ENCODE measurements at places on chromosomes 2 and 18. TPM values are rescaled to one million over a fixed set of nuclear protein-coding genes. Genes with fewer than 3 reads are reported as not detected.

- peak; percentile 28 for DNase-seq
Measured at GRCh38 chr2:152694161-152694661, 23.1 kb downstream of the PRPF40A start.

DNA sequence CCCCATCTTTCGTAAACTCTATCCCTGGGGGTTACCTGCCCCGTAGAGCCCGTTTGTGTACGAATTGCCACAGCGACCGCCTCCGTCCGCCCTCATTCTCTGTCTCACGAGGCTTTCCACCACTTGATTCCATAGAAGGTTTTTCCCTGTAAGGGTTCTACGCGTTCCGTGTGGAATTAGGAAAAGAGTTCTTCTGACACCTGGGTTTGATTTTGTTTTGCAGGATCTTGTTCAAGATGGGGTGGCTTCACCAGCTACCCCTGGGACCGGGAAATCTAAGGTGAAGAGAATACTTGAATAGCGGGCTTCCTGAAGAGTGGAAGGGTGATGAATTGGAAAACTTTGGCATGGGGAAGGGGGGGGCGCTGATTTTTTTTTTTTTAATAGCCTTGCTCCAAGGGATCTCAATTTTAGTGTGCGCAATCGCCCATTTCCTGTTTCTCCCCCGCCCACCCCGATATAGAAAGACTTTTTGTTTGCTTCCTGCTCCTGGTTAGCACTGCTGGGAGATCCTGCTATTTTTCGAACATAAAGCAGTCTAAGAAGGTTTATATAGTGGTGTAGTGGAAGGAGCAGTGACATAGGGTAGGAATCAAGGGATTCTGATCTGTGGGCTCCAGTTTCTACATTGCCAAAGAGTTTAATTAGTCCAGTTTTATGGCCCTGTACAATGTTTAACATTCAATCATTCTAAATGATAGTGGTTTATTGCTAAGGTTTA, 564 bp downstream of the GCC2 start:
- DNase-seq: peak; percentile 28

DNA sequence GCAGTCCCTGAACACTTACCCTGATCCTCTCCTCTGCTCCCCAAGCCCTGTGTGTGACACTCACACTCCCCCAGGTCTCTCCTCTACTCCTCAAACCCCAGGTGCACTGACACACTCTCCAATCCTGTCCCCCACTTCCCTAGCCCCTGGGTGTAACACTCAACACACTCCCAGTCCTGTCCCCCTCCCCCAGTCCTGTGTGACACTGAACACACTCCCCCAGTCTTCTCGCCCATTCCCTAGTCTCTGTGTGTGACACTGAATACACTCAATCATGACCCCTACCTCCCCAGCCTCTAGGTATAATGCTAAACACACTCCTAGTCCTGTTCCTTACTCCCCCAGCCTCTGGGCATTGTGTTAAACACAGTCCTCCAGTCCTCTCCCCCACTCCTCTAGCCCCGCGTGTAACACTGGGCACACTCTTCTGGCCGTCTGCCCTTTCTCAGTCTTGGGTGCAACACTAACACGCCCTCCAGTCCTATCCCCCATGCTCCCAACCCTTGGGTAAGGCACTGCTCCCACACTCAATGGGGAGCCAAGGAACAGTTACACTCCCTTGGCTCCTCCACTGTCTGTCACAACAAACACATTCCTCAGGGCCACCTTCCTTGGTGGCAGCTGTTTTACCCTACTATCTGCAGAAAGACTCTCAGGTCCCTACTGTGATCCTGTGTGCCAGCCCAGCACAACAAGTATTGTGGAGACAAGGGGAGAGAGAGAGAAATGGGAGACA, 82.5 kb upstream of the PKDCC start:
- no peak for DNase-seq

GRCh38 chr2:170019060-170019805, 158.7 kb upstream of the MYO3B start:
- no peak for DNase-seq

GRCh38 chr2:125167152-125167551, 1142.1 kb downstream of the CNTNAP5 start:
- DNase-seq: no peak

DNA sequence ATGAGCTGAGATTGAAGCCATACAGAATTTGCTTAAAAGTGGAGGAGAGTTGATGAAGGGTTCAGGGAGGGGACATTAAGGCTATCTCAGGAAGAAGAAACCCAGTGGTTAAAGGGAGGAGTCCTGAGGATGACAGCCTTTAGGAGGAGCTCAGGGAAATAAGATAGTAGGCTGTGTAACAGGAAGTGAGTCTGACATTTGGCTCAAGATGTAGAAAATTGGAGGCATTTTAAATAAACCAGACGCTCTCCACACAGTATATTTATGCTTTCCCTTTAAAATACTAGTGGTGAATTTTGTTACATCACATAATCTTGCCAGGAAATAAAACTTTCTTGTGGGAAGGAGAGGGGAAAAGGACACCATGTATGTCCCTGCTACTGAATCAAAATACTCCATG, 11.6 kb downstream of the KCNH7 start:
- no peak for DNase-seq

DNA sequence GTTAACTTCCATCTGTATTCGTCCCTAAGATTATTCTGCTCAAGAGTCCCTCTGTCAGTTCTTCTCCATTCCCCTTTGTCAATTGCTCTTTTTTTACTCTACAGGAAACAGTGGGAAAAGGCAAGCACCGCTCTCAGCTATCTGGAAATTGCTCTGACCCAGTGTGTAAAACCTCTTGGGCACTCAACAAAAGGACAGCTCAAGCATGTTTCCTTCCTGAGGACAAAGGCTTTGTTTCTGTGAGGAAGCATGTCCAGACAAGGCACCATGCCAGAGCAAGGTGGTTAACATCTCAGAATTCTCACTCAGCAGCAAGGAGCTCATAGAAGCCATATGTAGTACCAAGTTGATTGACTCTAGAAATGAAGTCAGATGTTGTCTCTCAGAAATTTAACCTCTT, 735.6 kb downstream of the TSN start:
- DNase-seq: peak; percentile 33

DNA sequence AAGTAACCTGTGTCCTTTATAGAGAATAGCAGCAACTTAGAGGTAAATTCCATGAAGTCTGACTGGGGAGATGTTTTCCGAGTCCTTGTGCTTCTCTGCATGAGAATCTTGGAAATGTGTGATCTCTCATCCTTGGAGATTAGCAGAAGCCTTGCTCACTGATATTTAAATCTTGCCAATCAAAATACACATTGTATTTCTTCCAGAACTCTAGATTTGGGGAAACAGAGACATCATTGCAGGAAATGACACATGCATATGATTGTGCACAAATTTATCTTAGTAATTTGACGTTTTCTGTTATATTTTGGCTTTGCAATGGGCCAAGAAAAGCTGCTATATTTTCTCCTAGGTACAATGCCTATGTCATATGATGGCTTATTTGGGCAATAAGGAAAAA, 182.6 kb downstream of the ZNF804A start:
- no peak for DNase-seq

- peak; percentile 56 for DNase-seq
Measured at GRCh38 chr2:197215748-197216360, 94.7 kb downstream of the ANKRD44 start.

DNA sequence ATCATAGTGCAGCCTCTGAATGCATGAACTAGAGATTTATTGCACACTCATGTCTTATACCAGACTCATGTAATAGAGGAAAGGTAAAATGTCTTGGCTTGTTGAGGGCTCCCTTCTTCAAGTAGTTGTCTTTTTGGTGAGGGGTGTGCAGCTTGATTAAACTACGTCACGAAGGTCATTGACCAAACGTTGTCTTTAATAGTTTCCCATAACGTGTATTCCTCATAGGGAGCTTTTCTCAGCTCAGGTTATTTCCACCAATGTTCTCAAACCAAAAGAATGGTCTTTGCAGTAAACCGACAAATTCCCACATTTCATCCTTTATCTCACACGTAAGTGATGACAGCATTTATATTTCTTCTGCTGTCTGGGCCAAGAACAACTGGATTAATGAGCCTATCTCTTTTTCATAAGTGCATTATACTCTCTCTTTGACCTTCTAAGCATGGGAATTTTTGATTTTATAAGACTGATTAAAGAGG, 547.7 kb upstream of the ZEB2 start:
- no peak for DNase-seq

DNA sequence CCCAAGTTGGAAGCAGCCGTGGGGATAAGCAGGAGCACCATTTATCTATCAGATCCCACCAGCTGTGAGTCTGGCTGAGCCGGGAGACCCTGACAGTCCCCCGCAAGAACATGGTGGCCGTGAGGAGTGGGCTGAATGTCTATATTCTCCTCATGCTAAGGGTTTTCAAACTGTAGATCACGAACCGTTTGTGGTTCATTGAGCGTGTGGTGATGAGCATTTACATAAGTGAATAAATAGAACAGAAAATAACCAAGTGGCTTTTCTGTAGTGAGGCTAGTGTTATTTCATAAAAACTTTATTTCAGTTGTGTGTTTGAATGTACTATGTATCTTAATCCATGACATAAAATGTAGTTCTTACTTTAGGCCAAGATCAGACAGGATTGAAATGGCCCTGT, 190.2 kb upstream of the APCDD1 start:
- DNase-seq: no peak

DNA sequence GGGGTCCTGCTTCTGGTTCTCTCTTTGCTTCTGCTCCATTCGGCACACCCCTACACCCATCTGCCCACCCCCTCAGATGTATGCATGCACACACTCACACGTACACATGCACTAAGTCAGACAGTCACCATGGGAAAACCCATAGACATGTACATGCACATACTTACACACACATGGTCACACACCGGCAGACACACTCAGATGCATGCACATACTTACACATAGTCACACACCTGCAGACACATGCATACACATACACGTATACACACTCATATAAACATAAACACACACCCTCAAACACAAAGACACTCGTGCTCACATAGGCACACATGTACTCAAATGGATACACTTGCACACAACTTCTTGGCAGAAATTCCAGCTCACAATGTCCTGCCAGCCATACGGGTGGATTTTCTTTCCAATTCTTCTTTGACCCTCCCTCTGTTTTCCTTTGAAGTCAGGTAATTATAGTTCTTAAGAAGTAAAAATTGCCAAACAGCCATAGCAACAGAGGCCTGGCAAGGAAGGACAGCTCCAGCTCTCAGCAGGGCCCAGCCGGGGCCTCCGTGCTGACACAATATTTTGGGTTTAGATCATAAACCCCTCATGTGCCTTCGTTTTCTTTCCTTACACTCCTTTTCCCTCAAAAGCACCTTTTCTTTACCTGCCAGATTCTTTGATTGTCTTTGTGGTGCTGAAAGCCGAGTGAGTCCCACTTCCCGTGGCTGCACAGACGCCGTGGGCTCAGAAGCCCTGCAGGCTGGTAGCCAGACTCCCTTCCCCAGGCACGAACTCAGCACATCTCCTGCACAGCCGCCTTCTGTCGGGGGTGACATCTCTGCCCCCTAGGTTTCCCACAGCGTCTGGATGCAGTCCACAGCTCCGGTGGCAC, 195.7 kb downstream of the ARL4C start:
- DNase-seq: no peak

GRCh38 chr2:86570059-86570458, 6.8 kb upstream of the CHMP3 start:
- DNase-seq: peak; percentile 45

- DNase-seq: no peak
Measured at GRCh38 chr18:67132919-67133318, 383.6 kb downstream of the DSEL start.

Gene GRHL1
- 0.40 TPM for total RNA-seq

Gene GPR35
- not detected for total RNA-seq

Gene KHK
- 3.4 TPM for total RNA-seq

Gene OTX1
- under 0.01 TPM for total RNA-seq
